ENCODE measurements at places on chromosomes 5 and 9.

- DNase-seq: no peak
Observed at GRCh38 chr5:34485768-34486030, 170.4 kb upstream of the RAI14 start.

DNA sequence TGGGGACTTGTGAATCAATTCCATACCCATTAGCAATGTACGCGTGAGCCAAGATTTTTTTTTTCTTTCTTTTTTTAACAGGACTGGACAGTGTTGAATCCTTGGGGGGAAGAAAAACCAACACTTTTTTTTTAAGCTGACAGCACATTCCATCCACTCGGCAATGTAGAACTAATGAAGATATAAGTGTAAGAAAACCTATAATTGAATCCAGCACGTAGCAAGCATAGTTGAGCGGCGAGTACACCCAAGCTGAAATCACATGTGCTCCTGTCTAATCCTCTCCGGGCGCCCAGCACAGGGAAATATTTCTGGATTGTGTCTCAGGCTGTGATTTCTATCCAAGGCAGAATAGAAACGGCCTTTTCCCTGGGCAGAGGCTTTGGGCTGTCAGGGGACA lies 118.2 kb downstream of the BOD1 start:
- peak; percentile 67 for DNase-seq

DNA sequence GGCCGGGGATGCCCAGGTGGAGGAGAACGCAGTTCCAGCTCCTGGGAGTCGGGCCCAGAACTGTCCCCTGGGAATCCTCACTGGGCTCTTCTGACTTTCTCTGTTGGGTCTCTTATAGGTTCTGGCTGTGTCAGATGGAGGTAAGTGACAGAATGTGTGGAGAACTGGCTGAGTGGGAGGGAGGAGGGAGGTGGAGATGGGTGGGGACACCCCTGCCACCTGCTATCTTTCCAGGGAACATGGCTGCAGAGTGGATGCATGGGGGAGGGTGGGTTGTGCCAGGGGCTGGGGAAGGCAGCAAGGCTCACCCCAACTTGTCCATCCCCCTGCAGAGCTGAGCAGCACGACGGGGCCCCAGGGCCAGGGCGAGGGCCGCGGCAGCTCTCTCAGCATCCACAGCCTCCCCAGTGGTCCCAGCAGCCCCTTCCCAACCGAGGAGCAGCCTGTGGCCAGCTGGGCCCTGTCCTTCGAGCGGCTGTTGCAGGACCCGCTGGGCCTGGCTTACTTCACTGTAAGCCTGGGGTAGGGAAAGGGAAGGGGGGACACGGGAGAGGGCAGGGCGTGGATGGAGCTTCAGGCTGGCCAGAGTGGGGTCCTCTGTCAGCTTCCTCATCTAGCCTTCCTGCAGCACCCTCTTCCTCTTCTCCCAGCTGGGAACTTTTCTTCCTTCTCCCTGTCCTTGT lies 8.3 kb downstream of the RGS14 start:
- no peak for DNase-seq

DNA sequence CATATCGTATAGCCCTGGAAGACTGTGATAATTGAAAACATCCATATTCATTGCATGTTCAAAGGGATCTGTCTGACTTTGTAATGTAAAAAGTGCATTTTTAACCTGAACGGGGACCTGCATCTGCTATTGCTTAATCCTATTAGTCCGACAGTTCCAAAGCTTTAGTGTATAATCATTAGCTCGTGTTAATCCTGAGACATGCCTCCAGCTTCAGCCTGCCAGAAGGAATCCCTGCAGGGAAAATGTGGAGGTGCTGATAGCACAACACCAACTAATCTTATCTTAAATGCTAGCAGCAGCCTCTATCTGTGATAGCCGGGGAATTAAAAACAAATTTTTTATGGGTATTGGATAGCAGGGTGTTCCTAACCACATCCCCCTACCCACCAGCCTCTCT lies 495.2 kb downstream of the TLE4 start:
- no peak for DNase-seq

GRCh38 chr5:136717917-136718316 lies 352.6 kb upstream of the TRPC7 start:
- no peak for DNase-seq

- no peak for DNase-seq
Observed at GRCh38 chr5:141780952-141781781, 97.0 kb downstream of the PCDH1 start.

- DNase-seq: no peak
Observed at GRCh38 chr5:58444805-58445204, 15.1 kb downstream of the PLK2 start.

DNA sequence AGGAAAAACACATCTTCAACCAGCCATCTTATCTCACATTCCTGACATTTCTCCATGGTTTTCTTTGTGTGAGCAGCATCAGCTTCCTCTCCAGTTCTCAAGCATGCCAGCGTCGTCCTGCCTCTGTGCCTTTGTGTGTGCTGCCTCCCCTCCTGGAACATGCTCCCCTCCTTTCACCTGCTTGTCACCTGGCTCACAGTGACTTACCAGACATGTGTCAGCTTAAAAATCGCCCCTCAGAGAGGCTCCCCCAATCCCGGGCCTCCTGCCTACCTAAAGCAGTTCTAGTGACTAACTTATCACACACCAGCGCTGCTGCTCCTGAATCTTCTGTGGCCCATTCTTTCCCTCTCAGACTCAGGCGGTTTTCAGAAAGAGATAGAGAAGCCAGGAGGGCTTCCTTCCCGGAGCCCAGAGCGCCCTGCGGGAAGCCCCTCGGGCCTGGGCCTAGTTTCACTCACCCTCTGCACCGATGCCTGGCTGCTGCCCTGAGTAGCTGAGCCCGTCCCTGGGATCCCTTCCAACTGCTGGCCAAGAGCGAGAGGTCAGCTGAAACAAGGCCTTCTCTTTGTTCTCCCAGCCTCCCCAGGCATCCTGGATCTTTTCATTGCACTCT lies 51.1 kb upstream of the MVB12B start:
- peak; percentile 12 for DNase-seq

- no peak for DNase-seq
Observed at GRCh38 chr5:22033066-22033465, 820.1 kb downstream of the CDH12 start.

DNA sequence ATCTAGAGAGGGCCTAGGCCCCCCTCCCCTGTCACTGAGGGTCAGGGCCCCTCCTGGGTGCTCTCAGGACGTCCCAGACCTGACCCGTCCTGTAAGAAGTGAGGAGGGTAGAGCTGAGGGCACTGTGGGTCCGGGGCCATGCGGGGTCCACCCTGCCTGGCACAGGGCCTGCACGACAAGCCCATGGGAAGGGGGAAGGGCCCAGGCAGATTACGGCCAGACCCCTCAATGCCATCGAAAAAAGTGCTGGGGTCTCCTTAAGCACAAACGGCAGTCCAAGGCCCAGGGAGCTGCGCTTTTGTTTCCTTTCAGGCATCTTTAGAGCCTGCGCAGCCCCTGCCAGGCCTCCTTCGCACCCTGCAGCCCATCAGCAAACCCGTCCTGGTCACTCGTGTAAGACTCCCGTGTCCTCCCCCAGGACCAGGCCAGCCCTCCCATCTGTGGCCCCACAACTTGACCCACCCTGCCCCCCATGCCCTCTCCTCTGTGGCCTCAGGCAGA lies 4.4 kb upstream of the EXOC3 start:
- no peak for DNase-seq

GRCh38 chr9:127574072-127574993 lies 37.7 kb upstream of the STXBP1 start:
- DNase-seq: peak; percentile 53

- DNase-seq: no peak
Observed at GRCh38 chr9:114273461-114273881, 49.4 kb upstream of the ORM1 start.

DNA sequence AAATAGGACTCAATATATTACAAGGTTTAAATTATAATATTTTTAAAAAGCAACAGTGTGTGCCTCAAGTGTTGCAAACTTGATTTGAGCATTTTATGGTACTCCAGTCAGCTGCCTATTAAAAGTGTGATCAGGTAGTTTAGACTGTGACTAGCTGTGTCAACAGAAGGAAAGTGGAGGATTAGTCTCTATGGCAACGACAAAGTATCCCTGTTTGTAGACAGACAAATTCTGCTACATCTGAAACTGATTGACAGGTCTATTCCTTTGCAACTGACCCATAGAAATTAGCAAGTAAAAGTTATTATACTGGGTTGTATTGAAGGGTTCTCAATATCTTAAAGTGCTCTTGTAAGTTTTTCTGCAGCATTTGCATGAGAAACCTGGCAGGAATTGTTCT lies 249.8 kb upstream of the ARRDC3 start:
- no peak for DNase-seq

GRCh38 chr5:125696762-125697161 lies 726.4 kb upstream of the GRAMD2B start:
- peak; percentile 88 for DNase-seq

DNA sequence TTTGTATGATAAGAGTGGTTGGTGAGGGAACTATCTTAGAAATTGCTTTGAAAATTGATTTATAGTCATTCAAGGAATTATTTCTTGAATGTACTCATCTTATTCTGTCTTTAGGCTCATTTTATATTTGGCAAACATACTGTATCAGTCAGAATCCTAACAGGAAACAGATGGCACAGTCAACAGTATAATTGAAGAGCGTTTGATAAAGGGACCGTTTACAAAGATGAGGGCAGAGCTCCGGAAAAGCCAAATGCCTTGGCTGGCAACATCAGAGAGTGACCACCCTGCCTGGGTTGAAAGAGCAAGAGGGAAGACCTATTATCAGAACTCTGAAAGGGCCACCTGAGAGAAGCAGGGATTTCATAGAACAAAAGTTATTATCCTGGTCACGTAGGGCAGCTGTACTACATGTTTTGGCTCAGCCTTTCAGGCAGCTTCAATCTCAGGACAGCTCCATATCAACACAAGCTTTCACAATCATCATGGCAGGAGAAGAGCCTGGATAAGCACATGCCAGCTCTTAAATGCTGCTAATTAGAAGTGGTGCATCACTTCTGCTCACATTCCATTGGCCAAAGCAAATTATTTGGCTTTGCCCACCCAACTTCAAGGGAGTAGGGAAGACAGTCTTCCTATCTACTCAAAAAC lies 47.2 kb upstream of the ARL15 start:
- no peak for DNase-seq

GRCh38 chr5:43386960-43387362 lies 25.2 kb downstream of the CCL28 start:
- DNase-seq: no peak

DNA sequence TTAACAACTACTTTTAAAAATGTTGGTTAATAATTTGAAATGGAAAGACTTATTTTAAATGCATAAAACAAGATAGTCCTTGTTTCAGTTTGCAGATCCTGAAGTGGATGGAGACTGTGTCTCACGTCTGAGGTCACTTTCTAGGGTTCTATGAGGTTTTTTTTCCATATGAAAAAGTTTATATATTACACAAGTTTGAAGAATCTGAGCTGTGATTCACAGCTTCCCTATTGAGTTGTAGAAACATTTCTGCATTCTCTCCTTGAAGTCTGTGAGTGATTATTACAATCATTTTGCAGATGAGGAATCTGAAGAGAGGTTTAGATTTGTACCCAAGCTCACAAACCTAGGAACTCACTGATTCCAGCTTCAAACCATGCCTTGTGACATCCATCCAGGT lies 442.5 kb upstream of the KLF4 start:
- peak; percentile 75 for DNase-seq

GRCh38 chr5:102130386-102130785 lies 165.7 kb downstream of the SLCO4C1 start:
- DNase-seq: no peak

DNA sequence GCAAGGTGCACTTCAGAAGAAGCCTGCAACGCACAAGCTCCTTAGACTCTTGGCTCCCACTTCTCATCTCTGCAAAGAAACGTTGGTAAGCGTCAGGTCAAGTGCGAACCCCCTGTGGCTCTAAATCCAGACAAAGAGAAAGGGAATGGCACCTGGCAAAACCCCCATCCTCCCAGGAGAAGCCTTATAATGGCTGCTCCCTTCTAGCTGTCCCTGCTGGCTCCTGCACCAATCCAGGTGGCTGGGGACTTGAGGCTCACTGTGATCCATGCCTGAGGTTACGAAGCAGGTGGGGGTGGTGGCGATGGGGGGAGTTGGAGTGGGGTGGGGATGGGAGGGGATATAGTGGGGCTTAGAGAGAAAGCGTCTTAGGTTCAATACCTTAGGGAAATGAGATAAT lies 272.8 kb downstream of the DENND1A start:
- no peak for DNase-seq

DNA sequence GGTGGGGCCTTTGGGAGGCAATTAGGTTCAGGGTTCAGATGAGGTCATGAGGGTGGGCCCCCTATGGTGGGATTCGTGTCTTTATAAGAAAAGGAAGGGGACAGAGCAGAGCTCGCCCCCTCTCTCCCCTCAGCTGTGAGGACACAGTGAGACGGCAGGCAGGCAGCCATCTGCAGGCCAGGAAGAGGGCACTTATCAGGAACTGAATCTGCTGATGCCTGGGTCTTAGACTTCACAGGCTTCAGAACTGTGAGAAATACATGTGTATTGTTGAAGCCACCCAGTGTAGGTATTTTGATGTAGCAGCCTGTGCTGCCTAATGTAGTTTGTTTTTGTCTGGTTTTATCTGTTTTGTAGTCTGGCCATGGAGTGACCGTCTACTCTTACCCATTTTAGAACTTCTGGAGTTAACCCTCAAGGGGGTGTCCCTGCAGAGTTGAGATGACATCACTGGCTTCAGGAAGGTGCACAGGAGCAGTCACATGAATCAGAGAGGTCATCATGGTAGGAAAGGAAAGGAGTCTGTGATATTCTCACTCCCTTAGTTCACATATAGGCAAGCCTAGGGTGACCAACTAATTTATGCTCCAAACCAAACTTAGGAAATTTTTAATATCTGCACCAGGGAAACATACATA lies 71.0 kb downstream of the LRRC70 start:
- no peak for DNase-seq
